ENCODE measurements at places on chromosomes 6 and 20.

- DNase-seq = peak; percentile 3
These were observed 78.0 kb downstream of the DLGAP4 start for GRCh38 chr20:36384022-36384619.

- DNase-seq = no peak
These were observed 73.7 kb downstream of the SLC22A3 start for GRCh38 chr6:160421854-160422253.

DNA sequence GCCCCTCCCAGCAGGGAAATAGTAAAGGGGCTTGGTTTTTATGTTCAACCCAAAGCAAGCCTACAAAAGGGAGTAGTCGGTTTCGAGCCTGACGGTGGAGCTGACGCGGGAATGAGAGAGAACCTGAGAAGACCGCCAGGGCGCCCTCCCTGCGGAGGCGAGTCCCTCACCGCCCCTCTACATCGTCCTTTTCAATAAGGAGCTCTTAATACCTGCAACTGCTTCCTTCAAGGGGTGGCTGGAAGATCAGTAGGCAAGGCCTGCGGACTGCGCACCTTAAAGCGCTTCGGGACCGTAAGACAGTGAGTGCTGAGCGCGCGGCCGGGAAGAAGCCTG lies 709 bp upstream of the ZNF76 start:
- no peak for DNase-seq

GRCh38 chr6:135250234-135250633 lies 69.1 kb downstream of the MYB start:
- no peak for DNase-seq

DNA sequence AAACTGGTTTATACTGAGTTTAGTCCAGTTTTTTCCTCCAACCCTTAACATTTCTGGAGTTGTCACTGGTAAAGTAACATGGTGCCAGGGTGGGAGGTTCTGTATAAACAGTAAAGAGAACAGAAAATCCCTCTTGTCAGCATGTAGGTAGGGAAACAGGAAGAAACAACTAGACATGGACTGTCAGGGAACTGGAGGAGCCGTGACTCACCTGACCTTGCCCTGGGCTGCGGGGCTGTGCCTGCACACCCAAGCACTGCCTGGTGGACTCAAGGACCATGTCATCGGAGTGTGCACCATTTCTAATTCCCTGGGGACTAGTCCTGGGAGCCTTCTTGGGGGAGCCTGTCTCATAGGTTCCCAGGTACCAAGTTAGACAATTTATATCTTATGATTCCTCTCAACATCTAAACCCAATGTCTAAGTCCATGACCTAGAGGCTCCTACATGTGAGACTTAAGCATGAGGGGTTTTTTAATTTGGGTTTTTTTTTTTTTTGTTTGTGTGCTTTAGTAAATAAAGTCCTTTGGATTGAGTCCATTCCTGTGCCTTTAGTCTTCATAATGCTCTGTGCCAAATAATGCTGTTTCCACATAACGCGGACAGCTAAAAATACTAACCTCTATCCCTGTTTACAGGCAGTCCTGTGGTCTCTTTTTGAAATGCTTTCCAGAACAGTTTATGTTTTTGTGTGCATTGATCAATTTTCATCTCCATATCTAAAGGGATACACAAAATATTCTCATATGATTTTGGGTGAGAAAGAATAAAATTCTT lies 136.9 kb upstream of the SUPT3H start:
- no peak for DNase-seq

GRCh38 chr20:41786158-41786557 lies 168.0 kb upstream of the CHD6 start:
- DNase-seq = no peak

DNA sequence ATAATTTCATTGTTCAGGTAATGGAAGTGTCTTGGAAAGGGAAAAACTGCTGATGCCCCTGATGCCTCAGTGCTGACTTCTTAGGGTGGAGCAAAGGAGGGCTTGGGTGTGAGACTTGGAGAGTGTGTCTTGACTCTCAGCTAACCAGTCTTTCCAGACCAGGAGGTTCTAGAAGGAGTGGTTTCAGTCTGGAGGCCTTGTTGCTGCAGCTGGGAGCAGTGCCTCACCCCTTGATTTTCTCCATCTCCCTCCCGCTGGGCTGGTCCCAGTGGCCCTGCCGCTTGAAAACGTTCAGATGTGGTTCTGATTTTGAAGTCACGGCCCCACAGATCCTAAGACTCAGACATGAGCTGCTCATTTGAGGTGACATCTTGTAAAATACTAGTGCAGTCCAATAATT lies 5.4 kb downstream of the DSP start:
- no peak for DNase-seq

DNA sequence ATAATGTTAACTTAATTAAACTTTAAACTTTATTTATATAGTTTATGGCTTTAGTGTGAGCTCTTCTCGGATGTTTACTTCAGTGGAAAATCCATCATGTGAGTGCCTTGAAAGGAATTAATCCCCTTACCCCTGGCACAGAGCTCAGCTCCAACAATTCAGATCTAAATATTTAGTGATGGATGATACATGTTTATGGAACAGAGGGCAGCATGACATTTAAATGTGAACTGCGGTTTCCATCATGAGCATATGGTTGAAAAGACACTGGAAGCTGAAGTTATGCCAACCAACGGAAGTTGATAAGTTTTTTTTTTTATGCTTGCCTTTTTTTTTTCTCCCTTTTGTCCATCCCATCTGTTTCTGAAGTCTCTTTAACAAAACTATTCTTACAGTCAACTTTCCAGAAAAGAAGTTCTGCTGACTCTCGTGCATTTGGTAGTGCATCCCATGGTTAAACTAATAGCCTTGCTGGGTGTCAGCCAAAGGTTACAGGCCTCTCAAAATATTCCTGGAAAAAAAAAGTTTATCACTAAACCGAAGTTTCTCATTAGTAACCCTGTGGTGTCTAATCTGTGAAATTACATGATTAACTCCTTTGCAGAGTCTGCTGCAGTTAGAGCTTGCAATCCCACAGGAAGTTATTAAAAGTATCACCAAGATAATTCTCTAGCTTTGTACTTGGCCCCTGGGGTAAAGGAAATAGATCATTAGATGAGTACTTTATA lies 243.9 kb upstream of the TCF21 start:
- DNase-seq = no peak

DNA sequence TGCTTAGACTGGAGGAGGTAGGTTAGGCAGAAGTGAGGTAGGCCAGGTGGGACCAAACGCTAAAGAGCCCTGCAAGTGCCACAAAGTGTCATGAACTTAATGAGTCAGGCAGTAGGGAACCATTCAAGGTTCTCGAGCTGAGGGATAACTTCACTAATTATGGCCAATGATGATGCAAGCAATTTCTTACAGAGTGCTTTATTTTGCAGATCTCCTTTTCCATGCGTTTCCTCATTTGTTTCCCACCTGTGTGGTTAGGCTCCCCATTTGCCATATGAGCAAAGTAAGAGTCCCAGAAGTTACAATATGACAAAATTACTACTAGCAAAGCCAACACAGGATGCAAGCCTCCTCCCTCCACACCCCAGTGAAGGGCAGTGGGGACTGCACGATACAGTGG lies 36.5 kb upstream of the PSMF1 start:
- no peak for DNase-seq

DNA sequence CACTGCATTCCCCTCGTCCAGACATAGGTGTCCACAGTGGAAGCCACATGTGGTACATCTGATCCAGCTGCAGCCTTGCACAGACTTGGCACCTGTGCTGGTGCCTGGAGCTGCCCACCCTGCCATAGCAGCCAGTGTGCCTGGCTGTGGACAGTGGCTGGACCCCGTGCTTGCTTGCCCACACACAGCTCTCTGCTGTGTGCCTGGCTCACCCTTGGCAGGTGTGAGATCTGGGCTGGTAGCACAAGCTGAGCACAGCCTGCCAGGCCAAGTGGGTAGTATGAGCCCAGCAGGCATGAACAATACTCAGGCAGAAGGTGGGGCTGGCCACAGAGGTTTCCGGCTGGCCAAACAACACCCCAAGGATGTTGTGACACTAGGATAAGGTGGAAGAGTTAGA lies 614.4 kb downstream of the BCKDHB start:
- no peak for DNase-seq
